ENCODE measurements at places on chromosomes 13 and 19.

- DNase-seq: no peak
These were observed 173.9 kb downstream of the FLT1 start for GRCh38 chr13:28320884-28321574.

DNA sequence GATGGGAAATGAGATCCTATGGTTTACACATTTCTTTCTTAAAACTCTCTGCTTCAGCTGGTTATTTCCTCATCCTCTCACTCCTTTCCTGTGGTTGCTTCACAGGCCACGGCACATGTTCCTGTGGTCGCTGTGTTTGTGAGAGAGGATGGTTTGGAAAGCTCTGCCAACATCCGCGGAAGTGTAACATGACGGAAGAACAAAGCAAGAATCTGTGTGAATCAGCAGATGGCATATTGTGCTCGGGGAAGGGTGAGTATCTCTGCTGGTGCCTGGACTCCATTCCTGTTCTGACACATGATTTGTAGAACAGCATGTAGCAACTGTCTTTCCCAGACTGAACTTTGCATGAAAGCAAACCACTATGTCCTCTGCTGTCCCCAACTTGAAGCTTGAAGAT is 254.2 kb downstream of the ITGBL1 start:
- peak; percentile 6 for DNase-seq

GRCh38 chr13:44340508-44340907 is 33.1 kb upstream of the SERP2 start:
- DNase-seq: no peak

GRCh38 chr13:106310291-106310865 is 225.1 kb downstream of the EFNB2 start:
- DNase-seq: no peak

DNA sequence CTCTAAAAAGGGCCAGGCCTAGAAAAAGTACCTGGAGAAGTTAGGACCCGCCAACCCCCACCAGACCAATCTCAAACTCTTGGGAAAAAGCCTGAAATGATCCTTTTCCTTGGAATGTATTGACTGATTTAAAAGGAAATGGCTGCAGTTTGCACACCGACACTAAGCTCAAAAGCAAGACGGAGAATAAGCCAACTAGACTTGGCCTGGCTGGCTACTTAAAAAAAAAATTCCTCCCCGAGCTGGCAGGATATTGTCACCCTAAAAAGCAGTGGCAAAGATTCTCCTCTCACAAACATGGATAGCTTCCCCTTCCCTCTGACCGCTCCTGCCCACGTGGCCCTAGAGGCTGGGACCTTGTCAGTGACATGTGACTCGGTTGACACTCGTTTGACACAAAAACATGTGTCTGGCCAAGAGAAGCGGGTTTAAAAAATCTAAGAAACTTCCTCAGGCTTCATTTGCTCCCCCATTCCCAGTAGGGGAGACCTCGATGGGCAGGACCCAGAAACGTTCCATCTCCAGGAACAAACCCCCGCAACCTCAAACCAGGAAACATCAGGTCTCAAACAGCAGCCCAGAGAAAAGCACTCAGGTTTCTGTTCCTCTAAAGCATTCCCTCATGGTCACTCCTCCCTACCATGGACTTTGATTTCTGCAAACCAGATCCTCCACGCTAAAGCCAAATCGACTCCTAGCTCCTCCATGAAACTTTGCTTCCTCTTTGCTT is 1.3 kb downstream of the RFX1 start:
- no peak for DNase-seq
